ENCODE measurements at places on chromosomes 11 and 22.

DNA sequence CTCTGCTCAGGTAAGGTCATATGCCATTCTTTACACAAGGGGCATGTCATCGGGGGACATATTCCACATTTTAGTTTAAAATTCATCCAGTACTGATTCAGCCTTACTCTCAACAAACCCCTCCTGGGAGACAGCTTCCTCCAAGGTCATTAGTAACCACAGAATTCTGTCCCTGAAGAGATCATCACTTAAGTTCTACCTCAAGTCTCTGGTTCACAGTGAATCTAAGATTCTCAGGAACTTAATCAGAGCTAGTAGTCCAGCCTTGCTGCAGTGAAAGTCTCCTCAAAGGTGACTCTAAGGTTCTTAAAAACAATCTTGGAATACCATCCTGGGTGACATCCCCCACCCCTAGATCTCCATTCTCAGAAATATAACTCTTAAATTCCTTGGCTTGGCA lies 18.9 kb upstream of the GDPD4 start:
- no peak for DNase-seq

DNA sequence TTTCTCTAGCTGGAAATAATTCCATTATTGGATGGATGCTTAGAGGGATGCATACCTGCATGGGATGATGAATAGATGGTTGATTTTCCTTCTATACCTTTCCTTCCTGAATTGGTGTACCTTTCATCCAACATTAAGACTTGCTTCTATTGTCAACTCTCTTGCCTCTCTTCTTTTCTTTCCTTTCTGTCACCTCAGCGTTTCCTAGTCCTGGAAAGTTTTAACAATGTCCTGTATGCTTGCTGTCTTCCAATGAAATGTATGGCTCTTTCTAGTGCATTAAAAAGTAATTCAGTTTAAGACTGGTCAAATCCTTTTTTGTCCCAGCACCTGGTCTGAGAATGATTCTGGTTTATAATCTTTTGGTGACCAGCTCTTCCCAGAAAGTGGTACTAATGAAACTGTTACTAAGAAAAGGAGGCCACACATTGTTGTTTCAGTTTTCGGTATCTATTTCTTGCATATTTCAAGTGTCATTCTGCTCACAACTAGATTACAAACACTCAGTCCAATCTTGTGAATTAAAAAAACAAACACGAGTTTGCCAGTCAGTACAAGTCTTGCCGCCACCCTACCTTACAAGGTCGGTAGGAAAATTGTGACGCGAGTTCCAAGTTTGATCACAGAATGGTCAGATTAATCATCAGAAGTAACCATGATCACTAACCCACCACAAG lies 8.0 kb downstream of the POU2AF1 start:
- no peak for DNase-seq

- no peak for DNase-seq
Observed at GRCh38 chr11:117378976-117379865, 51.6 kb downstream of the CEP164 start.

DNA sequence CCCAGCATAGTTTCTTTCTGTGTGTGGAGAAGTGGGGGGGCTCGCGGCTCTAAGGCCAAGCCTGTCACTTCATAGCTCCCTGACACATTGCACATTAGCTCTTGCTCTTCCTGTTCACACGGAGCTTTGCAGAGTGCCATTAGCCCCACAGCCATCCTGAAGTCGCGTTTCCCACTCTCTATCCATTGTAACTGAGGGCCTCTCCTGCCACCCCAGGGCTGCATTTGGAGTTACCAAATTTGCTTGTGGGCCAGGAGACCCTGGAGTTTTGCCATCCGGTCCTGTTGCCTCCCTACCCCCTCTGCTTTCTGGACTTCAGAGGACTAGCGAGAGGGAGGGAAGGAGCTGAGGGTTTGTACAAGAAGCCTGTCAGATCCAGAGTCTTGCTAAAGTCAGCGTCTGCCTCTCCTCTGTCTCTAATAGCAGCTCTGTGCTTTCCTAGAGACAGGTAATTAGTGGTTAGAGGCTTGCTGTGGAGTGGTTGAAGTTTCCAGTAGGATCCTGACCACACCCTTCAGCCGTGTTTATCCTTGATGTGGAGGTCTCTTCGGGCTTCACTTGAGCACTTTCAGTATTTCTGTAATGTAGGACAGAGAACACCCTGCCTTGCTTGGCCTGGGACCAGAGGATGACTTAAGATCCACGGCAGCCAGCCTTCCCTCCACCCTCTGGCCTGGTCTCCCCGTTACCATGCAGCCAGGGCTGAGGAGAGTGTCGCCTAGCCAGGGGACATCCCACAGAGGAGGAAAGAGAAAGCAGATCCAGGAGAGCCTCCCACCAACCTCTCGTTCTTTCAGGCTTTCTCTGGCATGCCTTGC lies 14.1 kb downstream of the DCPS start:
- DNase-seq, result peak; percentile 71

GRCh38 chr11:11786234-11786633 lies 55.5 kb upstream of the USP47 start:
- no peak for DNase-seq

- DNase-seq, result no peak
Observed at GRCh38 chr11:102465696-102466095, 13.1 kb upstream of the TMEM123 start.

- no peak for DNase-seq
Observed at GRCh38 chr11:89540826-89541225, 49.7 kb upstream of the NOX4 start.

DNA sequence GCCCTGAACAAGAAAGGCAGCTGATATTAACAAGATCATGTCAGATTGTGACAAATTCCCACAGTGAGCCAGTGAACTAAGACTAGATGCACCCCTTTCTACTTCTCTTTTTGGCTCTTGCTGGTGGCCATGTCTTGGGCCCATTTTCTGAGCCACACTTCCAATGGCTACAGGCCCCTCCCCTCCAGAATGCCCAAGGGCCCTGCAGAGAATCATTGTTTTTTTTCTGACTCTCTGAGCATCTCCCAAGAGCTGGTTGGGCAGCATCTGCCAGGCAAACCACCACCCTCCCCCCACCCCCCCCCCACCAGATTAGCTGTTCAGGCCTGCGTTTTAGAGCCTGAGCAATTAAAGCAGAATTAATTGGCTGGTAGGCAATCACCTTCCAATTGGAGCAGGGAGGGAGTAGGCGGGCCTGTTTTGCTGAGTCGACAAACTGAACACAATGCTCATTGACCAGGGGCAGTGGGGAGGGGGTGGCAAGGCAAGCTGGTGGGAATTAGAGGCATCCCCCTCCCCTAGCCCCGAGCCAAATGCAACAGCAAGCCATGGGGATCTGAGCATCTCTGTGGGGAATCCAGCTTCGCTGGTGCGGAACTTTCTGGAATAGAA lies 541.4 kb downstream of the MN1 start:
- DNase-seq, result no peak

DNA sequence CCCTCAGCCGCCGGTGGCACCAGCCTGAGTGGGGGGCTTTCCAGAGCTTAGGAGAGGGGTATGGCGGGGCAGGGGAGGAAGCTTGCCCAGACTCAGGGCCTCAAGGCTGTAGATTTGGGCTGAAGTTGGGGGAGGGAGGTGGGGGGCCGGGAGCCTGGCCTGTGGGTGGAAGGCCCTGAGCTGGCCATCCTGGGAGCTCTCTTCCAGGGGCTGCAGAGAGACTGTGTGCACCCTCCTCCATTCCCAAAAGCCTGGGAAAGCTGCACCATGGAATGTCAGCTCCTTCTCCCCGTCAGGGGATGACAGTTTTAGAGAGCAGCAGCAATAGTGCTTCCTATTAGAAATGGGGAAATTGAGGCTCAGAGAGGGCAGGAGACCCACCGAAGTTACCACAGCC lies 1.0 kb downstream of the SYT12 start:
- DNase-seq, result no peak

GRCh38 chr11:27459191-27459590 lies 13.4 kb downstream of the LGR4 start:
- DNase-seq, result peak; percentile 81

DNA sequence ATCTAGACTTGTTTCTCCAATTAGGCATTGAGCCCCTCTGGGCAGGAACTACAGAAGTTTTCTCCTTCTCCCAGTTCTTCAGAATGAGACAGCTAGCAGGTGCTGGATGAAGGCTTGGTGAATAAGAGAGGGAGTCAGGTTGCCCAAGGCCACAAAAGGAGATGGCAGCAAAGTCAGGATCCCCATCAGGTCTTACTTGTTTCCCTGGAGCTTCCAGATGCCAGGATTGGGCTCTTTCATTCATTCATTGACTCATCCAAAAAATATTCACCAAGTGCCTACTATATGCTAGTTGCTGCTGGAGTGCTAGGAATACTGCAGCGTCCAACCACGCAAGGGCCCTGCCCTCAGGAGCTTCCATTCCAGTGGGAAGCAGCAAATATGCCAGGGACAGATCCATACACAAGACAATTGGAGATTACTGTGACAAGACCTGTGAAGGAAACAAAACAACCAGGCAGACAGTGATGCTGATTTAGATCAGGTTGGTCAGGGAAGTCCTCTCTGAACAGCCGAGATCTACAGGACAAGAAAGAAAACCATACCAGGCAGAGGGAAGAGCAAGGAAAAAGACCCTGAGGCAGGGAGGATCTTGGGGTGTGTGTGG lies 24.6 kb upstream of the LMO1 start:
- no peak for DNase-seq

- DNase-seq, result no peak
Observed at GRCh38 chr11:94519478-94520084, 7.3 kb downstream of the C11orf97 start.

GRCh38 chr11:44309478-44310205 lies at the start of gene ALX4:
Gene ALX4 (minus strand): TSS chr11:44310139. CDS start chr11:44310062, 77 bp downstream.
- no peak for DNase-seq

GRCh38 chr22:26289611-26290101 lies 120.4 kb downstream of the SEZ6L start:
- DNase-seq, result no peak

DNA sequence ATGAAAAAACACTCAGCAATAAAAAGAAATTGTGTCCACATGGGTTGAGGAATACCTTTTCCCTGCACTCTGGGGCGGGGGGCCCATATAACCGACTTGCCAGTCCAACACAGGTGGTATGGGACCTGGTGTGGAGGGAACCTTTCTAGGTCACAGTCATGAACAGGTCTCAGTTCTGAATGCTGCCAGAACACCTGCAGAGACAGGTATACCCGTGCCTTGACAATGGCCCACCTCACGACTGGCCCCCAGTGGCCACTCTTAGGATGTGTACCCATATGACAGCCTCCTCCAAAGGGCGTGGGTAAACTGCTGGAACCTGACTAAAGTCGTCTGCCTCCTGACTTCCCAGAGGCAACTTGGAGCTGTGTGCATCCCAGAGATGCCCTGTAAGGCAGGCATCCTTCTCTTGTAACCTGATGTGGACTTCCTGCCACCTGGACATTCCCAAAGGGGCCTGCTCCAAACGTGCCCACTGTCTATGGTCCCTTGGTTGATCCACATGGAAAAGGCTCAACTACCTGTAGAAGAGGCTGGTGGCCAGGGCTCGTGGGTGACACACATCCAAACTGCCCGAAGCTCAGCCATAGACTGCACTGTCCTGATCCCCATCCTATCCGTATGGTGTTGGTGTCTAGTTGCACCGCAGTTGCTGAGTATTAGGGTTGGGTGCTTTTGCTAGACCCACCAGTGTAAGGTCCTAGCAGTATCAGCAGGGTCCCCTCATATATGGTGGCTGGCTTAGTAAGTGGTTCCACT lies 859.3 kb downstream of the BRD1 start:
- no peak for DNase-seq

- DNase-seq, result peak; percentile 71
Observed at GRCh38 chr11:69166218-69167115, 10.7 kb downstream of the SMIM38 start.

- DNase-seq, result no peak
Observed at GRCh38 chr22:46971099-46971763, 208.8 kb downstream of the TBC1D22A start.

- no peak for DNase-seq
Observed at GRCh38 chr11:95918056-95918455, 5.9 kb downstream of the MTMR2 start.

All from Caki2 (cell line).